ENCODE measurements at places on chromosomes 7 and 10.
A peak's percentile ranks its signal among the peaks of the same experiment; 100 is the strongest.

DNA sequence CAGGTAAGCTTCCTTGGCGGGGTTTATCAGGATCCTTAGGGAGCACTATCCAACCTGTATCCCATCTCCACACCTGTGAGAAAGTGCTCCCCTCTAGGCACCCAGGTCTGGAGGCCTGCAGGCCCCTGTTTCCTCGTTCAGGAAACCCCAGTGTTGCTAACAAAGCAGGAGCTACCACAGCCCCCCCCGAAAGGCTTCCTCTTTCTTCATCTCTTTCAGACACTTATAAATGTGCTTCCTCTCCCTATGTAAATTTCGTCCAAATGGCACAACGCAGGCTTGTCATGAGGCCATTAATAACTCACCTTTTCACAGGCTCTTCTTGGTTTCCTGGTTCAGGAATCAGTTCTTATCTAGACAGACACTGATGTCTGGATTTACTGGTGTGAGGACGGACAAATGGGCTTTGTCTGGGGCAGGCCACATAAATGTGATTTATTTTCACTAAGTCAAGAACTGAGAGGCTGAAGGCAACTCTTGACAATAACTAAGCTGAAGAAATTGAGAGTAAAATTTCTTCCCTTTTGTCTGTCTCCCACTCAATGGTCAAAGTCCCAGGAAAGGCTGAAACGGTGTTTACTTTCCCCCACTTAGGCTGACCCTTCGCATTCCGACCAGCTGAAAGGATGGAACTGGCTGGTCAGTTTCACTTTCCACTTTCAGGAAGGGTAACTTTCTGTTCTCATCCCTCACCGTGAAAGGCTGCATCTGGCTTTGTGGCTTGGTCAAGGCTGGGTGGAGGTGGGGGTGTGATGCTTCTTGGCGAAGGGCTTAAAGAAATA, 46.8 kb downstream of the PIK3AP1 start:
- DNase-seq = peak; percentile 80

GRCh38 chr10:115674496-115674895, 581.3 kb downstream of the ATRNL1 start:
- DNase-seq = no peak

- no peak for DNase-seq
These were observed 231.8 kb downstream of the PTEN start for GRCh38 chr10:88095223-88095721.

DNA sequence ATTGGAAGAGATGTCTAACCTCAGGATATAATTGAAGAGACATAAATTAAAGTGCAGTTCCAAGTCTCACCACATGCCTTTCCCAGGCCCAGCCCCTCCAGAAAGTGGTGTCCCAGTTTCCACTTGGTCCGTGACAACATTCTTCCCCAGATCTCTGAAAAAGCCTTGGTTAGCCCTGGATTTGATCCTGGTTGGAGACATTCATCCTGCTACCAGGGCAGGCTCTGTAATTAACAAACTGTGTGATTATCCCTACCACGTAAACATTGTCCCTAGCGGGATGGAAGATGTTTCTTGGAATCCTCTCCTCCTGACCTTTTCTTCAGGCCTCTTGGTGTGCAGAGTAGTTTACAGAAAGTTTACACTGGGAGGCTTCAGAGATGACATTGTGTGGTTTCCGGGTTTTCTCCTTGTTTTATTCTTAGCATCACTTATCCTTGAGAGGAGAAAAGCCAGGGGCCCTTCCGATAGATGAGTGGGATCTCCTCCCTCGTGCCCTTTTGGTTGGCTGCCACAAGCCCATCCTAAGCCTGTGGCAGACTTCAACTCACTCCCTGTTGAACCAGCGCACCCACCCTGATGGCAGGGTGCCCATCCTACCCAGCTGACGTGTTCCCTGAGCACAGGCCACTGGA, 83.8 kb downstream of the COL13A1 start:
- no peak for DNase-seq

GRCh38 chr10:77162697-77163096, 474.9 kb downstream of the KCNMA1 start:
- no peak for DNase-seq

- DNase-seq = no peak
These were observed 9.7 kb upstream of the SLC16A9 start for GRCh38 chr10:59719374-59719773.

- DNase-seq = no peak
These were observed 169.2 kb upstream of the PLXNA4 start for GRCh38 chr7:132745510-132745909.

All from germinal center (tissue), 1 donor.